Fibroblast of skin of left quadriceps (primary cell): ENCODE measurements at places on chromosomes 4 and X.
A peak's percentile ranks its signal among the peaks of the same experiment; 100 is the strongest.

- no peak for DNase-seq
Measured at GRCh38 chrX:109733613-109734083, 591 bp upstream of the ACSL4 start.

- no peak for DNase-seq
Measured at GRCh38 chr4:129490516-129490915, 394.6 kb downstream of the C4orf33 start.

DNA sequence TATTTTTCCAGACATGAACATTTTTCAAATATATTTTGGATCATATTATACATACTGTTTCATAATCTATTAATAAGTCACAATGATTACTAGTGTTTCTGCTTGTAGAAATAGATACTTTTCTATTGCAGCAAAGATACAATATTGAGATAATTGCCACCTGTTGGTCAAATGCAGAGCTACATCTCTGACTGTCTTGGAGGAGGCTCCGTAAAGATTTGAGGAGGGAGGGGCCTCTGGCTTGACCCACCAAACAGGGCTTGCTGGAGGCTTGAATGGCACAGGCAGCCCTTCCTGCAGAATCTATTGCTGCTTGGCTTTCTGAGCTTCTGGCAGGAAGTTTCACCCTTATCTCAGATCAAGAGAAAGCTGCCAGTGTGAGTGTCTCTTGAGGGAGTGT lies 99.3 kb upstream of the ARMCX2 start:
- peak; percentile 17 for DNase-seq

GRCh38 chr4:114109776-114110175 lies 130.3 kb upstream of the ARSJ start:
- no peak for DNase-seq

- no peak for DNase-seq
Measured at GRCh38 chrX:108250654-108251579, 159.3 kb downstream of the ATG4A start.

DNA sequence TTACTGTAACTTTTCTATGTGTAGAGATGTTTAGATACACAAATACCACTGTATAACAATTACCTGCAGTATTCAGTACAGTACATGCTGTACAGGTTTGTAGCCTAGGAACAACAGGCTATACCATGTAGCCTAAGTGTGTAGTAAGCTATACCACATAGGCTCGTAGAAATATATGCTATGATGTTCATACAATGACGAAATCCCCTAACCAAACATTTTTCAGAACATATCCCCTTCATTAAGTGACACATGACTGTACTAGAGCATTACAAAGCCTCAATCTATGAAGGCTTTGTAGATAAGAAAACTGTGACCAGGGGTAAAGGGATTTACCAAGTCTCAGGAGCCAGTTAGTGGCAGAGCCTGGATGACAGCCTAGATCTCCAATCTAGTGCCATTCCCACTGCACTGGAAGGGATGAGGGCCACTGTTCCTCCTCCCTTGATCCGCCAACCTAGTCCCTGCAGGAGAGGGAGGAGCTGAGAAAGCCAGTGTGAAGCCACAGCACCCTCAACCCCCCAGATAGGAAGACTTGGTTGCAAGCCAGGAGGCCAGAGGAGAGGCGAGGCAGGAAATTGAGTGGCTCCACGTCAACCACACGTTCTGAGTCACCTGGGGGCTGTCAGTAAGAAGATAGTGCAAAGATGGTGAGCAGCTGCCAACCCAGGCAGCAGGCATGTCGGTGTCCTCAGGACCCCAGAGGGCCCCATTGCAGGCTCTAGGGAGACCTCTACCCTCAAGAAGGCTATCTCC lies 227.7 kb downstream of the BCOR start:
- no peak for DNase-seq

- DNase-seq = no peak
Measured at GRCh38 chr4:33255094-33255493, 2534.9 kb downstream of the PCDH7 start.

DNA sequence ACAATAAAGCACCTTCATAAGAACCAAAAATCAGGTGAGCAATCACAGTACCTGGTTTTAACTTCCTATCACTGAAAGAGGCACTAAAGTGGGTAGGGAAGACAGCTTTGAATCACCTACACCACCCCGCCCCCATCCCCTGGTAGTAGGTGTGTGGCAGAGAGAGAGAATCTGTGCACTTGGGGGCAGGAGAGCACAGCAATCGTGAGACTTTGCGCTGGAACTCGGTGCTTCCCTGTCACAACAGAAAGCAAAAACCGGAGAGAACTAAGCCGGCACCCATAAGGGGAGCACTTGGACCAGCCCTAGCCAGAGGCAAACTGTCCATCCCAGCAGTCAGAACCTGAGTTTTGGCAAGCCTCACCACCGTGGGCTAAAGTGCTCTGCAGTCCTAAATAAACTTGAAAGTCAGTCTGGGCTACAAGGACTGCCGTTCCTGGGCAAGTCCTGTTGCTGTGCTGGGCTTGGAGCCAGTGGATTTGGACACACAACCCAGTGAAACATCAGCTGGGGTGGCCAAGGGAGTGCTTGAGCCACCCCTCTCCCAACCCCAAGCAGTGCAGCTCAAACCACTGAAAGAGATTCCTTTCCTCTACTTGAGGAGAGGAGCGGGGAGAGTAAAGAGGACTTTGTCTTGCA lies 32.1 kb downstream of the NDUFB11 start:
- no peak for DNase-seq

DNA sequence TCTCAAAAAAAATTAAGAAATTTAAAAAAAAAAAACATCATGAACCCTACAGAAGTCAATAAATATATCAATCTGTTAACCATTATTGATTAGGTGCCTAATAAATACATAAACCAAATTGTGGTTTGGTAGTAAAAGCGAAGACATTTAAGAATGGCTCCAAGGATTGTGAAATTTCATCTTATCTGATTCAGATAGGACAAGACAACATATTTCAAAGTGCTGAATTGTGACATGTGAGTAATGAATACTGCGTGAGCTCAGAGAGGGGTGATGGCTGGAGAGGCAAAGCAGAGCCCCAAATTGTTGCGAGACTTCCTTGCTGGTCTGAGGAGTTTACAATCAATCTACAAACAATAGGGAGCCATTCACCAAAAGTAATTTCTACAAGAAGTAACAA lies 8.2 kb downstream of the AMBN start:
- no peak for DNase-seq

- no peak for DNase-seq
Measured at GRCh38 chrX:152871260-152871659, 26.6 kb upstream of the ZNF185 start.

- no peak for DNase-seq
Measured at GRCh38 chr4:7956270-7956808, 16.7 kb upstream of the AFAP1 start.

DNA sequence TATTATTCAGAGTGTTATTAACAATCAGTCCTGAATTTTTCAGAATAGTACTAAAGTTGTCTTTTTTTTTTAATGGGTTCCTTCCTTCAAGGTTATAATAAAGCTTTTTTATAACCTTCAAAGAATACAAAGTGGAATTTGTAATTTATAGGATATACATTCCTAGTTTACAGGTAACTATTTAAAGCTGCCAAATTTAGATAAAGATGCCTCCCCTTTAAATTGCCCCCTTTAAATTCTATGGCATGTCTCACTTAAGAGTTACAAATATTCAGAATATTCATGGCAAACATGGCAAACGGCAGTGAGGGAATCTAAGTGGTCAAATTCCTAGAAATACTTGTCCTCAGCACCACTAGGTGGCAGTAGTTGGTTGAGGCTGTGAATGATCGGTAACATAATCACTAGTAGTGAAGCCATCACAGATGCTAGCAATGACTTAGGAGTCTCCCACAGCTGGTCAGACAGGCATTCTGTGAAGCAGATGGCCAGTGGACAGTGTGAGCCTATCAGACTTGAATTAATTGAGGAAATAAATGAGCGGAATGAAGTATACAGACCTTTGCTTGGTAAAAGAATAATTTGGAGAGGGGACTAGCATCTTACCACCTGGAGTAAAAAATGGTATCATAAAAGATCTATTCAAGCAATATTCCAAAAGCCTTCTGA lies 86.4 kb downstream of the CBR4 start:
- peak; percentile 56 for DNase-seq
